Stimulated activated CD4-positive, alpha-beta T cell treated with anti-CD3 and anti-CD28 coated beads, Interleukin-1b, Interleukin-23, amount 100 ng/mL, for 1 hour (primary cell): ENCODE measurements at places on chromosomes 7 and 10.

GRCh38 chr7:158448430-158449100, 139.1 kb downstream of the PTPRN2 start:
- DNase-seq: no peak

- DNase-seq: no peak
These were observed 9.8 kb downstream of the ATP6V1F start for GRCh38 chr7:128872394-128872824.

DNA sequence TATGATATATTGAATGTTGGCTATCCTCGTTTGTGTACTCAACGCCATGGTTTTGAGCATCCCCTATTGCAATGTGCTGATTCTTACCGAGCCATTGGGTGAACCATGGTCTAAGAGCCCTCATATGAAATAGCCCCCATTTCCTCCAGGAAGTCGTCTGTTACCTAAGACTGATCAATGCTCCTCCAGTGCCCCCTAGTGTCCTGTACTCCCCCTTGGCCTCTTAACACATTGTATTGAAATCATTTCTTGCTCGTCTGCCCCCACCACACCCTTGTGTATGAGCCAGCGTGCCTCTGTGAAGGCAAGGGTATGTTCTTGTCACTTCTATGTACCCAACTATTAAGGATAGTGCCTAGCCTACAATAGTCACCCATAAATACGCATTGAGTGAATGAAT, 11.2 kb upstream of the SLC35B4 start:
- no peak for DNase-seq

GRCh38 chr7:25103773-25104172, 21.3 kb downstream of the CYCS start:
- DNase-seq: no peak

DNA sequence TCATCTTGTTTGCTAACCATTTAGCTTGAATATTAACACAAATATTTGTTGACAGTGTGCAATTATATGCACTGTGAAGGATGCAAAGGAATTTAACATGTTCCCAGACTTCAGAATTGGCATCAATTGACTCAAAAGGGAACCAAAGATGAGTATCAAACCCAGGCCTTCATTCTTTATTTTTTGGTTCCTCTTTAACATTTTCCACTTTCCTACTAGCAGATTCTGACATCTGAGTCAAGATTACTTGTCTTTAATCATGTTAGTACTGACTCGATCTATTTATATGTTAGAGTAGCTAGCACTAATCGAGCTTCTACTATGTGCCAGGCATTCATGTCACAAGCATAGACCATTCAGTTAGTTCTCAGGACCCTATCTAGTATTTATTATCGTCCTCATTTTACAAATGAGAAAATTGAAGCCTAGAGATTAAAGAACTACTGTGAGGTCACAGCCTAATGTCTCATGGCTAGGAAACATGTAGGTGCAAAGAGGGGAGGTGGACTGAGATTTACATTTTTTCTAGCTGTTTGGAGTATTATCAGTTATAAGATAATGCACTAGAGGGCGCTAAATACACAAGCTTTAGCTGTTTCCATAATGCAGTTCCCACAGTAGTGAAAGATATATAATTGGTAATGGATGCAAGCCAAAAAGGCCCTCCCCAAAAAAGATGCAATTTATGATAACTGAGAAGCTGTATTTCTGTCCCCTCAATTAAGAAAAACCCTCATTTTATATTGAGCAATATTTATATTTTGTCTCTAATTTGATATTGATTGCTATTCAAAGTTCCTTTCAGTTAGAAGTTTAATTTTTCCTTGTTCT, 32.9 kb upstream of the KMT2E start:
- no peak for DNase-seq

- DNase-seq: no peak
These were observed 2.8 kb upstream of the DENND11 start for GRCh38 chr7:141704741-141705140.
